ENCODE measurements at places on chromosomes 3 and 15.

GRCh38 chr15:83112233-83112955 is 4.9 kb downstream of the TM6SF1 start:
- DNase-seq = no peak

- no peak for DNase-seq
Measured at GRCh38 chr3:150394606-150395005, 13.5 kb upstream of the TSC22D2 start.

GRCh38 chr3:192848371-192849233 is 69.1 kb downstream of the MB21D2 start:
- DNase-seq = no peak

DNA sequence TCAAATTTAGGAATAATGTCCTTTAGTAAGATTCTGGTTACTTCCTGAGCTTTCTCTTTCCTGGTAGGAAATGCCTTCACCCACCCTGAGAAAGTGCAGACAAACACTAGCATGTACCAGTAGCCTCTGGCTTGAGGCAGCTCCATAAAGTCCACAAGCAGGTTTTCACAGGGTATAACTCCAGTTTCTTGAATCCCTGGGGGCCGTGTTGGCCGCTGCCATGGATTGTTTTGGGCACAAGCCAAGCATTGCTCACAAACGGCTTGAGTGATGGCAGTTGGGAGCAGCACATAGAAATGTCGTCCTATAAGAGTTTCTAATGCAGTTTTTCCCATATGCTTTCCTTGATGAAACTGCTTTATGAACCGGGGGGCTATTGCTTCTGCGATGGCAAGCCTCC is 164.1 kb downstream of the STXBP5L start:
- no peak for DNase-seq

DNA sequence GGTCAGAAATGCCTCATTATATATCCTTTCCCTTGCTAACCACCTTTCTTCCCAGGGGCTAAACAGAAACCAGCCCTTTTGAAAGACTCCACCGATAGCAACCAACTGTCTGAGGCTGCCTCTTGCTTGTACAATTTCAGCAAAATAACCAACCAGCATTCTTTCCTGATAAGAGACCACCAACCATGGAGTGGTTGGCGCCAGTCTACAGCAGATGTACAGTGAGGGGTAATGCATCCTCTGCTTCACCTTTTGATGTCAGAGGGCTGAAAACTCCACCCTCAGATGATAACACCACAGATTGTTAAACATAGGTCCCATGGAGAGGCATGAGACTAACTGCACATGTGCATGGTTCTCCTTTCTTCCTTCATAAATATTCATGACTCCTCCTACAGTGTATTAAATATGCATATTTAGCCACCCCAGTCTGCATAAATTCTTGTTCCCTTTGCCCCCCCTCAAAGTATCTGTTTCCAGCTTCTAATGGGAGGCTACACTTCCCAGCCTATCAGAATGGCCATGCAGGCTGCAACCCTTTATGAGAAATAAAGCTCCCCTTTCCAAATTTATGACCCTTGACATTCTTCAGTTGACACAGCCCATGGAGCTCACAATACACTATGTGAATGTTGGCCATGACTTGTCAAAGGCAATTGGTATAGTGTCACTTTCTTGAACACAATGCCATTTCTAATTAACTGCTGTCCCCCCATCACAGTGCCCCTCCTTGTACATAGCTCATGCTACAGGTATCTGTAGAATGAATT is 48.3 kb downstream of the GABRB3 start:
- no peak for DNase-seq

GRCh38 chr15:73331991-73332925 is 36.5 kb downstream of the HCN4 start:
- DNase-seq = no peak

DNA sequence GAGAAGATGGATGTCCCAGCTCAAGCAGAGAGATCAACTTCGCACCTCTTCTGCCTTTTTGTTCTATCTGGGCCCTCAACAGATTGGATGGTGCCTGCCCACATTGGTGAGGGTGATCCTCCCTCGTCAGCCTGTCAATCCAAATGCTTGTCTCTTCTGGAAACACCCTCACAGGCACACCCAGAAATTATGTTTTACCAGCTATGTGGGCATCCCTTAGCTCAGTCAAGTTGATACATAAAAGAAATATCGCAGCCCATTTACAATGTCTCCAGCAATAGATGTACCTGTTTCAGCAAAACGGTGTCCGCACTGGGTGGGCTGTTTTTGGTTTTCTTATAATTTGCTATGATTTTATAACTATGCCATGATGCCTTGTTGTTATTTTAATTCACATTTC is 27.5 kb upstream of the CA12 start:
- no peak for DNase-seq

DNA sequence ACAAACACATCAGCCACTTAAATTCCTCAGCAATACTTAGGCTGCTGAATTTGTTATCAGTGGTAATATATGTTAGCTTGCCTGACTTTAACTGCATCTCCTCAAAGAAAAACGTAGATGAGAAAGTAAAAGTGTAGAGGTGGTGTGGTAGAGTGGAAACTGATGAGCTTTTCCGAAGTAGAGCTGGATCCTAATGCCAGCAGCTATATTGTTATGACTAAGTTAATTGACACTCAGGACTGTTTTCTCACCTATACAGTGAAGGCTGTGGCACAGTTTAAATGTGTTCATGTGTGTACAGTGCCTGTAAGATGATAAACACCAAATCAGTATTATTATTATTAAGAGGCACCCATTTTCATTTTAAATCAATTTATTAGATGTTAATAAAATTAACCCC is 174.9 kb downstream of the TNIK start:
- no peak for DNase-seq

- peak; percentile 13 for DNase-seq
Measured at GRCh38 chr3:19348941-19349564, 200.7 kb downstream of the KCNH8 start.

DNA sequence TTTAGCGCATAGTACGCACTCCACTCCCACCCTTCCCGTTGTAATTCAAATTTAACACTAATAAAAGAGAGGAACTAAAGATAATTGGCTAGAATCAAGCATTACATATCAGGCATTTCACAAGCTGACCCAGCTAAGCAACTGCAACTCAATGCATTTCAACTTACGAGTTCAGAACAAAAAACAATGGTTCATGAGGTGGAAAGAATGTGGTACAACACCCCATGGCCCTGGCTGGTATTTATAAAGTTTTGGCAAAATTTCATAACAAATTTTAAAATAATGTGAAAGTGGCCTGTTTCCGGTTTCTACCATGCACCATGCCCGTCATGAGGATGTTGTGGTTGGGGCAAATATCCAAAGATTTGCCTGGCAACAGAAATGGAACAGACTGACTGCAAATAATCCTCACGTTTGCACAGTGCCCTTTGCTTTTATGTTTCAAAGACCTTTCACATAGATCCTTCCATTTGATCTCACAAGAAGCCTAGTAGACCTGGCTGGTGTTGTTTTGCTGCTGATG is 455.3 kb upstream of the NR2F2 start:
- no peak for DNase-seq

DNA sequence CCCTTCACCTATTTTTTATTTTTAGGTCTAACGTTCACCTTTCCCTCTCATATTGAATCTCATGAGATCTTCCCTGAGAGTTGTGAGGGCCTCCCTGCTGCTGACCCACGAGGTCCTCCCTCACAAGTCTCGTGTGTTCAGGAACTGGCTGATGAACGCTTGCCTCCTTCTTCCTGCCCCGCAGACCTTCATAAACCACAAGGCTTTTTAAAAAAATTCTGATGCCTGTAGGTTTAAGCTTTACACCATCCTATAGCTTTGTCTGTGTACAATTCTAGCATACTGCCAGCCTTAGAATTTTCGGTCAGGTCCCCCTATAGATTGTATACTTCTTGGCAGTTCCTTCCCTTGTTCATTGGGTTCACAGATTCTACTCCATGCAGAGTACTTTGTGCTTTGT is 50.5 kb downstream of the CHST2 start:
- no peak for DNase-seq

- no peak for DNase-seq
Measured at GRCh38 chr3:64655160-64655559, 32.6 kb downstream of the ADAMTS9 start.

DNA sequence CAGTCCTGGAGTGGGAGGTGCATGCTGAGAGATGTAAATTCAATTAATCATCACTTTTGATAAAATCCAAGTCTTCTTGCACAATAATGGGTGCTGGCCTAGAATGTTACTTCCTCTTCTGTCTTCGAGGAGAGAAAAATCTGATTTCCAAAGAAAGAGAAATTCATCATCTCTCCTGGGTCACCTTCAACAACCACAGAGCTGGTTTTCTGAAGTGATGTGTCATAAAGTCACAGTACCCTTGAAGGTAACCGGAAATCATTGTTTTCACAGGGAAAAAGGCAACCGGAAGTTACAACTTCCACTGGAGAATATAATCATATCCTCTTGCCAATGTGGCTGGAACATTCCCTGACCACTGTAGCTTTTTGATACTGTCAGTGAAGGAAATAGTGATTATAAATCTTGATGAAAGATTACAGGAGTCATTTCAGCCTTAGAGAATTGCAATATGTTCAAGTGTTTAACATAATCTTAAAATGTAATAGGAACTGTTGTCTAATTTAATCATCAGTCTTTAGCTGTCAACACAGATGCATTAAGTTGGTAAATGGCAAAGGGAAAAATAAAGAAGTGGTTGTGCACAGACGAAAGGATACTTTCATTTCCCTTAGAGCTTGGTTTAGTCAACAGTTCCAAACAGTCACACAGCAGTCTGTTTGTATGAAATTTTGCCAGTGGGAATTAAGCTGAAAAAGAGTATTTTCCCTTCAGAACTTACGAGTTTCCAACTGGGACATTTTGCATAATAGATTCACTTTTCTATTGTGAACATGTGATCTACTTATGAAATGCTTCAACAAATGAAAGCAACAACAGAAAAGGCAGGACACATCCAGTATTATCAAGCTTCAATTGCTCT is 106.5 kb upstream of the SLC4A7 start:
- no peak for DNase-seq

GRCh38 chr3:52428151-52429005 is 16.5 kb downstream of the SEMA3G start:
- DNase-seq = peak; percentile 50

DNA sequence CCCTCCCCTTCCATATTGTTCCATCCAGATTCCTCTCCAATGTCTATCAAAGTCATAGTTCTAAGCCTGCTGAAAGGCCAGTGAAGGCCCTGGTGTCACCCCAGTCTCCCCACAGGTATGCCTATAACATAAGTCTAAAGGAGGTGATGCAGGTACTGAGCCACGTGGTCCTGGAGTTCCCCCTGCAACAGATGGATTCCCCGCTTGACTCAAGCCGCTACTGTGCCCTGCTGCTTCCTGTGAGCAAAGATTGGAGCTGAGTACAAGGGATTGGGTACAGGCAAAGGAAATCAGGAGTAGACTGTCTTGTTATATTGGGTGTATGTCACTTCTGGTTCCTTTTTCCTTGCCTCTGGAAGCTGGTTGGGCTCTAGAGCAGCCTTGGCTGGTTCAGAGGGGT is 8.2 kb downstream of the EIF2B5 start:
- no peak for DNase-seq

GRCh38 chr3:96700322-96701315 is 113.8 kb upstream of the EPHA6 start:
- peak; percentile 23 for DNase-seq

- DNase-seq = no peak
Measured at GRCh38 chr3:106566277-106566676, 697.5 kb upstream of the CBLB start.

GRCh38 chr3:99394831-99395778 is 243.3 kb upstream of the COL8A1 start:
- no peak for DNase-seq

GRCh38 chr15:63434576-63435186 is 53.0 kb upstream of the CA12 start:
- DNase-seq = no peak

GRCh38 chr15:51335538-51336410 is 2.6 kb downstream of the CYP19A1 start:
- no peak for DNase-seq

GRCh38 chr3:152583963-152584362 is 251.0 kb upstream of the P2RY1 start:
- DNase-seq = no peak

DNA sequence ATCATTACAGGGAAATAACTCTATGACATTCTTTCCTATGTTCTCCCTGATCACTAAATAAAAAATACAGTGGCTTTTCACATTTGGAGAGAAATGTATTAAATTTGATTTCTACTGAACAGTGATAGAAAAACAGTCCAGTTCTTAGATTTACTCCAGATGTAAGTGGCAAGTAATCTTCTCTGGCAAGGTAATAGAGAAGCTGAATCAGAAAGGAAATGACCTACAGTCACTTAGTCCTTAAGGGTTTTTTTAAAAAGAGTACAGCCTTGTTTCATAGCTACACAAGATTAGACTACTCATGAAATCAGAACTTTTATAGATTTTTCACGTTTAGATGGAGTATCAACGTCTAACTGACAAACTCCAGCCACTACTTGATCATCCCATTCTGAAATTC is 236.9 kb downstream of the CADPS start:
- DNase-seq = no peak

DNA sequence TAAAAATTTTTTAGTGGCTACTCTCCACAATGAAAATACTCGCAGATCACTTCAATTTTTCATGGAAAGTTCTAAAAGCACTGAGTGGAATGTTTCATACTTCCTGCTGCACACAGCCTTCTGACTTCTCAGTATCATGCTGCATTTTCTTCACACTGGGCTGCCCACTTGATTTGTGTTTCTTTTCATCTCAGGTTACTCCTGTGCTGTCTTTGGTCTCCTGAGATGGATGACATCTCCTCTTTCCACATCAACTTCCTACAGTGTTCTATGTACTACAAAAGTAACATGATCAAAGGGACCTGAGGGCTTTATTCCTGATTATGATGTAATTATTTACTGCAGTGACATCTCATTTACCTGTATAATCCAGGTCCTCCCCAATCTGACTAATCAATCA is 927.7 kb downstream of the ROBO2 start:
- DNase-seq = no peak

- DNase-seq = peak; percentile 49
Measured at GRCh38 chr3:75906555-75907112, 121.3 kb upstream of the ZNF717 start.

DNA sequence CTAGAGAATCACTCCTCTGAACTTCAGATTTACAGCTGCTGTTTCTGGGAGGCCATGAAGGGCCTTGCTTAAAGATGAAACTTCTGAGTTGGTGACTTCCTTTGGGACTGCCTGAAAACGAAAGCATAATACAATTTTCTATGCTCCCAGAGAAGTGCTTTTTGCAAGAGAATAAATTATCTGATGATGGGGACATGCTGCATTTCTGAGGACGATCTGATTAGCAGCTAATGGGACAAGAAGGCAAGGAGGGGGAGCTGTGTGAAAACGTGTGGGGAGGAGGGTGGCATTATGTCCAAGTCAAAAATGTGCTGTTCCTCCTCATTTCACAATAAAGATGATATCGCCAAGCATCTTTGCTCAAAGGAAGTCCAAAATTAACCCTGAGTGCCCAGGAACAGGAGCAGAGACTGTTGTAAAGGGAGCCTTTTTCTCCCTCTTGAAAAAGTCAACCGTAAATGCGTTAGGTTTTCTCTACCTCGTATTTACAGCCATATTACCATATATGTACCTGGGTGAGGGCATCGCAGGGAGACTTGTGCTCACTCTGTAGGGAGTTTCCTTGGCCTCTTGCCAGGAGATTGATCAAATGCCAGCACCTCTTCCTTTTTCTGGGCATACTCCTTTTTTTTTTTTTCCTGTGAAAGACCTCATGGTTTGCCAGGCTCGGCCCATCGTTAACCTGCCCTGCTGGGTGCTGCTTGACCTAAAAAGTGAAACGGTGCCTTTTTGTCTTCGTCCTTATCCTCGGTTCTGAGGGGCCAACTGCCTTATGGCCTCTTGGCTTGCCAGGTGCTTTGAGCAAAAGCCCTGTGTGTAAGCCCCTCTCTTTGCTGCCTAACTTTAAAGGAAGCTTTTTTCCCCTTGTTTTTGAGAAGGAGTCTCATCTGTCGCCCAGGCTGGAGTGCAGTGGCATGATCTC is 11.5 kb downstream of the ITPR1 start:
- DNase-seq = no peak
